Activated CD4-positive, alpha-beta T cell treated with anti-CD3 and anti-CD28 coated beads for 24 hours (primary cell): ENCODE measurements at places on chromosomes 4 and X.

GRCh38 chr4:25878676-25879075 is 15.9 kb upstream of the SEL1L3 start:
- no peak for DNase-seq

GRCh38 chrX:11929476-11929875 is 171.4 kb downstream of the MSL3 start:
- DNase-seq, result no peak

DNA sequence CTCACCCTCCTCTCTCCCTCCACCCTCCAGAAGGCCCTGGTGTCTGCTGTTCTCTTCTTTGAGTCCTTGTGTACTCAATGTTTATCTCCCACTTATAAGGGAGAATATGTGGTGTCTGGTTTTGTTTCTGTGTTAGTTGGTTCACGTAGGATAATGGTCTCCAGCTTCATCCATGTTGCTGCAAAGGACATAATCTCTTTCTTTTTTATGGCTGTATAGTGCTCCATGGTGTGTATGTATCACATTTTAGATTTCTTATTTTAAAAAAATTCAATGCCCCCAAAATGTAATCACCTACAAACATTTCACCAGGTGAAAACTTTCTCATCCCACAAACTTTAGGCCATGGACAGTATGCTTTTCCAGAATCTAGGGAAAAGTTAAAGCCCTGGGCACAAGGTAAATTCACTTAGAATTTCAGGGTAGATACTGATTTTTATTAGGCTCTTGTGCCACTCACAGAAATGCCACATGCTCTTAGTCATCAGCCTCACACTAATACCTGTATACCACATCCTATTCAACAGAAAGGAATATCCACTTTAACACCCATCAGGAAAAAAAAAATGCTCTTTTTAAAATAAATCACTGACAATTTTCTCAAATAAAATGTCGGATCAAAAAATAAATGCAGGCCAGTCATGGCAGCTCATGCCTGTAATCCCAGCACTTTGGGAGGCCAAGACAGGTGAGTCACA is 104.8 kb upstream of the ENPP6 start:
- no peak for DNase-seq

GRCh38 chrX:112802541-112802940 is 38.1 kb downstream of the AMOT start:
- DNase-seq, result no peak

DNA sequence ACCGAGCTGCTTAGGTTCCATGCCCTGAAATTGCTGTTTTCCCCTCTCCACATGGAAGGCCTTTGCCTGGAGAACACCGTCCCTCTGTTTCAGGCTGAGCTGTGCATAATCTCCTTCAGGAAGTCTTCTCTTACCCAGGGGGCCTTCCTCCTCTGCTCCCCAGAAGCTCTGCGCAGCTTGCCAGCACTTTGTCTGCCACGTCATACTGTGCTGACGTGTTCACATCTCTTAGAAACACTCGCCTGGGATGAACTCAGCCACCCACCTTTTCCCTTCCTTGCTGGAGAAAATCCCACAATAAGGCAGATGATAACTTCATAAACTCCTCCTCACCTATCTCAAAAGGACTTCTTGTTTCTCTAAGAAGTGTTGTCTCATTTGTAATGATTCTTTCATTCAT is 110.7 kb downstream of the ARHGAP10 start:
- no peak for DNase-seq

GRCh38 chr4:150782921-150783320 is 201.0 kb downstream of the MAB21L2 start:
- DNase-seq, result no peak

DNA sequence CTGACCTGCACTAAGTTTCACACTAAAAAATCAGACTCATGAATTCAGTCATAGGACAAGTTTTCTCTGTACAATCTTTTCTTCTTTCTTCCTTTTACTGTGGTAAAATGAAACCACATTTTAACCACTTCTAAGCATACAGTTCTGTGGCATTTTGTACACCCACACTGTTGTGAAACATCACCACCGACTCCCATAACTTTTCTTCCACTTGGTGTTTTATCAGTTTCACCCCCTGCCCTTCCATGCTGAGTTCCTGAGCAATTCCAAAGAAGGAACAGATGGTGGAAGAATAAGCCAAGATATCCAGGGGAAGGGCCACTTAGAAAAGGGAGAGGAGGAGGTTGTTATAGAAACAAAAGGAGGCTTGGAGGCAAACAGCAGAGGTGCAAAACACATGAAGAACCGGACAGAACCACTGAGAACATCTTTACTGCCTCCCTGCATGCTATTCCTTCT is 22.6 kb downstream of the SLC25A4 start:
- DNase-seq, result no peak

GRCh38 chr4:87982446-87983010 is 7.0 kb downstream of the SPP1 start:
- no peak for DNase-seq

- DNase-seq, result no peak
Measured at GRCh38 chrX:104432321-104432720, 133.7 kb upstream of the IL1RAPL2 start.

- DNase-seq, result no peak
Measured at GRCh38 chrX:10230222-10230621, 73.4 kb downstream of the CLCN4 start.

GRCh38 chrX:69503228-69503781 is 821 bp upstream of the NALF2 start:
- no peak for DNase-seq

DNA sequence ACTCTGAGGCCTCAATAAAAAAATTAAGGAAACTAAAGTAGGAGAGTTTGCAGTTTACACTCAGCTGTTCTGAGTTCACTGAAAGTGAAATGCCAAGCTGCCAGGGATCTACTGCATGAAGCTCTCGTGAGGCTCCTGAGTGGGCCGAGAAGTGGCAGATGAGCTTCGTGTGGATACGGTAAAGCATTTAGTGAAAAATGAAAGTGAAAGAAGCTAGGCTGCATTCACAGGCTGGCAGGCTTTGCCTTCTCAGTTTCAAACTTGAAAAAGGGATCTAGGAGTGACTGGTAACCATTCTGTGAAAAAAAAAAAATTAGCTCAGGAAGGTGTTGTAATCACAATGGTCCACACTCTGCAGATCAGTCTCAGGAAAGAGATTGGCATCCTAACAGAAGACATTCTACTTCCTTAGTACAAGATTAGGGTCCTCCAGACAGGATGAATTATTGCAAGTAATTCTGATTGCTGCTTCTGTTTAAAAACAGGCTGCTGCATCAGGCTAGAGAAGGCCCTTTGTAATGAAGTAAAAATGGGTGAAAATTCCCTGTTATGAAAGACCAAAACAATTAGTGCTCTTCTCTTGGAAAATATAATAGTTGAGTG is 679.9 kb downstream of the RPA4 start:
- DNase-seq, result peak; percentile 10

DNA sequence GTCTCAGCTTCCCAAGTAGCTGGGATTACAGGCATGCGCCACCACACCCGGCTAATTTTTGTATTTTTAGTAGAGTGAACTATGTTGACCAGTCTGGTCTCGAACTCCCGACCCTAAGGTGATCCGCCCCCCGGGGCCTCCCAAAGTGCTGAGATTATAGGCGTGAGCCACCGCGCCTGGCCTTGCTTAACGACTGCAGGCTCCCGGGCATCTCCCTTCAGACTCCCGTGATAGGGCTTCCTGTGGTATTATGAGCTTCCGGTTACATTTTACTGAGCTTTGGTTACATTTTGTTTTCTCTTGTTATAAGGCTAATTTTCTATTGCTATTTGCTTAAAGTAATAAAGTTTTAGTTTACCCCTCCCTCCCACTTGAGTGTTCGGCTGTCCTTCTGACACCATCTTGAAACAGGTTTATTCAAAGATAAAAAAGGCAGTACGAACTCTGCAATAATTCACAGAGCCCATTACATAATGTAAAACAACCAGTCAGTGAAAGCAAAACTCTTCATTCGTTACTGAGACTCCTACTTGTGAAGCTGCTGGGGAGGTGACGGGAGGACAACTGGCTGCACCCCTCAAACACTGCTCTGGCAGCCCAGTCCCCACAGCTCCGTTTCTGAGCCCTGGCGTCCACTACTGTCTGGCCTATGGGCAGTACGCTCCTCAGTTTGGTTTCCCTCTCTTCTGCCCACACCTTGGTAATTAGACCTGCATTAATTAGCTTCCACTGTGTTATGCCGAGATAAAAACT is 795.7 kb upstream of the SLIT2 start:
- no peak for DNase-seq

DNA sequence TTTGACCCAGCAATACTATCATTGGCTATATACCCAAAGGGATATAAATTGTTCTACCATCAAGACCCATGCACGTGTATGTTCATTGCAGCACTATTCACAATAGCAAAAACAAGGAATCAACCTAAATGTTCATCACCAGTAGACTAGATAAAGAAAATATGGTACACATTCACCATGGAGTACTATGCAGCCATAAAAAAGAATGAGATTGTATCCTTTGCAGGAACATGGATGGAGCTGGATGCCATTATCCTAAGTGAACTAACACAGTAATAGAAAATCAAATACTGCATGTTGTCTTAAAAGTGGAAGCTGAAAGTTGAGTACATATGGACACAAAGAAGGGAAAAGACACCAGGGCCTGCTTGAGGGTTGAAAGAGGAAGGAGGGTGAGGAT is 803.1 kb upstream of the PCDH10 start:
- no peak for DNase-seq
